Stomach (tissue), 19 donors: ENCODE measurements at places on chromosomes 5 and 9.

DNA sequence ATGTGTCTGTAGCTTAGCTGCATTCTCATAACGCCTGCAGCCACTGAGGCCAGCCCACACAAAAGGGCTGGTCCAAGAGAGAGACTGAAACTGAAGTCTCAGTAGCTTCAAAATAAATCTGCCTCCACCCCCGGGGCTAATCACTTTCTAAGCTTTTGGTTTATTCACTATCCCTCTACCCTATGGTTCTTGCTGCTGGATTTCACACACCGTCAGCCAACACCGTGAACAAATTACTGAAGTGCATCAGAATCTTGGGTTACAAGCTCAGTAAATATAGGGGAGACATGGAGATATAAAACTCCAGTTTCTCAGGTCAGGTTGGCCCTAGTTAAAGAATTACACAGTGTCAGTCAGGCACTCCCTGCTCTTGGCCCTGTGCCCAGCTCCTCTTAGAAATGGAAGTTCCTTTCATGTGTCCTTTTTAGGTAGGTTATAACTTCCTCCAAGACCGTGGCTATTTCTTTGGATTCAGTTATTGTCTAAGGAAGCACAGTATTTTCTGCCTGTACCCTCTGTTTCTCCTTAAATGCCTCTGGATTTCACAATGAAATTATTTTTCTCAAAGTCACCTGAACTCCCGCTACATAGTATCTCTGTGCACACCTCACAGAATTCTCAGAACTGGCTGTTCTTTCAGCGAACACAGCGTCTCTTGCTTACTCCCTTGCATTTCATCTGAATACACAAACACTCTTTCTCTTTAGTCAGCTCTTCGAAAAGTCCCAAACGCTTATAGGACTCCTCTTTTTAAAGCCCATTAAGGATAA is 112.5 kb downstream of the FAM174A start:
- H3K4me1 ChIP-seq: no peaks in the 10 kb centered on the region
- no peak overlapping the region for H3K4me3 ChIP-seq
- no peaks in the 10 kb centered on the region for H3K36me3 ChIP-seq
- H3K27me3 ChIP-seq: no peaks in the 10 kb centered on the region
- H3K27ac ChIP-seq: no peak overlapping the region

DNA sequence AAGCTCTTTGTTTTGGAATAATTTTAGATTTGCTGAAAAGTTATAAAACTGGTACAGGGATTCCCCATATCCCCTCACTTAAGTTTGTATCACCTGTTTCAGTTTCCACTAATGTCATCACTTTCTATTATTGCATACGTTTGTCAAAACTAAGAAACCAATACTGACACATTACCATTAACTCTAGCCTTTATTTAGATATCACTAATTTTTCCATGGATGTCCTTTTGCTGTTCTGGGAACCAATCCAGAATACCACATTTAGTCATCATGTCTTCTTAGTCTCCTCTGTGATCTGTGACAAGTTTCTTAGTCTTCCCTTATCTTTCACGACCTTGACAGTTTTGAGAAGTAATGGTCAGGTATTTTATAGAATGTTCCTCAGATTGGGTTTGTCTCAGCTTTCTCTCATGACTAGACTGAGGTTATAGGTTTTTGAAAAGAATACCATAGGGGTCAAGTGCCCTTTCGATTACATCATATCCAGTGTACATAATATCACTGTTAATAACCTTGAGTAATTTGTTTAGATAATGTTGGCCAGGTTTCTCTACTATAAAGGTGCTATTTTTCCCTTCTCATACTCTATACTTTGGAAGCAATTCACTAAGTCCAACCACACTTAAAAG is 51.9 kb upstream of the NMUR2 start:
- H3K4me1 ChIP-seq: no peaks in the 10 kb centered on the region
- H3K27ac ChIP-seq: no peak overlapping the region
- H3K27me3 ChIP-seq: no peaks in the 10 kb centered on the region
- no peaks in the 10 kb centered on the region for H3K36me3 ChIP-seq

- DNase-seq: peak; percentile 75
- H3K4me1 ChIP-seq: peaks cover 6% of the 10 kb centered on the region
- no peaks in the 10 kb centered on the region for H3K36me3 ChIP-seq
- no peaks in the 10 kb centered on the region for H3K27me3 ChIP-seq
- no peak overlapping the region for H3K4me3 ChIP-seq
- H3K27ac ChIP-seq: no peak overlapping the region
Observed at GRCh38 chr5:143682246-143682905, 129.6 kb upstream of the HMHB1 start.

DNA sequence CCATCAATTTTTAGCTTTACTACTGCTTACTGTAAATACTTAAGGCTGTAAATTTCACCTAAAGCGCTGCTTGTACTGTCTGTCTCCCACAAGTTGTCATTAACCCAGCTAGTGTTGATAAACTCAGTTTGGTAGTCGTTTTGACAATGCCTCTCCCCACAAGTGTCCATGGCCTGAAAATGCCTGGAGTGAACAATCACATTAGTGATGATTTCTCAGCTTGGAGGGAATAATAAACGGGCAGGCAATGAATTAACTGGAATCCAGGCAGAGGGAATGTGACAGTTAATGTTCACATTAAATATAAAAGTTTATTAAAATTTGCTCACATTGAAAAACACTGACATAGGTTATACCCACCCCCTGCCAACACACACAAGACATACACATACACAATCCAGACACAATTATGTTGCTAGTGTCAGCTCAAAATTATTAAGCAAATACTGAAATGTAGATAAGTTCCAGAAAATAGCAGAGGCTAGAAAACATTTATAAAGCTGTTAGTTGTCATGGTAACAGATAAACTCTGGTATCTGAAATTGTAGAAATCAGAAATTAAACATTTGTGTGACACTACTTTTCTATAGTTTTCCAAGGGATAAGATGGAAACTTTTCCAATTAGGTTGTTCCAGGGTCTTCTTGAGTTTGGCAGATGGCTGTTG is 341.9 kb downstream of the DIRAS2 start:
- no peaks in the 10 kb centered on the region for H3K36me3 ChIP-seq
- H3K4me3 ChIP-seq: no peak overlapping the region
- H3K27ac ChIP-seq: no peak overlapping the region

- H3K4me1 ChIP-seq: no peaks in the 10 kb centered on the region
- H3K27me3 ChIP-seq: no peaks in the 10 kb centered on the region
- no peak for DNase-seq
Observed at GRCh38 chr5:82519558-82519957, 241.4 kb upstream of the RPS23 start.

DNA sequence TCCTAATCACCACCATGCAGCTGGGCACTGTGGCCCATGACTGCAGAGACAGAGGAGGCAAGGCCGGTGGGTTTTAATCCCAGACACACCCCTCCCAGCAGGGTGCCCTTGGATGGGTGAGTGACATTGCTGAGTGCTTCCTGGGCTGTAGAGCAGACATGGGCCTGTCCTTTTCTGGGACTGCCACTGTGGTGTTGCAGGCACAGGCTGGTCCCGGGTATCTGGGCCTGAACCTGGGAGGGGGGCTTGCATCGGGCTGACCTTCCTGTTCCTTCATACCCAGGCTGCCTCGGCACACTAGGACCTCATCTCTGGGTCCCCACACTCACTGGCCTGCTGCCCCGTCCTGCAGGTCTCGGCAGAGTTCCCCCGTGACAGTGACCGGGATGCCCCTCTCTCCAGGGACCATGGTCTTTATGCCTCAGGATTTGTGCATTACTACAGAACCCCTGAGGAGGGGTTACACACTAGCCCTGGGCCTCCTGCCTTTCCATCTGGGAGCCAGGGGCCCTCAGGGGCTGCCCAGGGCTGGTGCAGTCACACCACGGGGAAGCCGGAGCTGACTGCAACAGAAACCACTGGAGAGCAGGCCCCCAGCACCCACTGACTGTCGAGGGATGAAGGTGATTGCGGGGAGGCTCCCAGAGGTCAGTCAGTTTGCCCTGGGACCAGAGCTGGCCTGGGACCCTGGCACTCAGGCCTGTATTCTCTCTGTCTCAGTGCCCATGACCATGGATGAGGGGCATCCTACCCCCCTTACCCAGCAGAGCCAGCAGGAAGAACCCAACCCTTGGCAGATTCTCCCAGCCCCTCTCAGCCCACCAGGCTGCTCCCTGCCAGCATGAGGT is 8.9 kb upstream of the SLC25A48 start:
- H3K36me3 ChIP-seq: no peaks in the 10 kb centered on the region
- no peak overlapping the region for H3K27ac ChIP-seq
- H3K27me3 ChIP-seq: peaks cover 6% of the 10 kb centered on the region
- H3K4me1 ChIP-seq: no peaks in the 10 kb centered on the region

- H3K4me1 ChIP-seq: no peaks in the 10 kb centered on the region
- no peaks in the 10 kb centered on the region for H3K36me3 ChIP-seq
- H3K4me3 ChIP-seq: no peak overlapping the region
- H3K27me3 ChIP-seq: no peaks in the 10 kb centered on the region
Observed at GRCh38 chr5:155919126-155919525, 407.8 kb upstream of the SGCD start.

DNA sequence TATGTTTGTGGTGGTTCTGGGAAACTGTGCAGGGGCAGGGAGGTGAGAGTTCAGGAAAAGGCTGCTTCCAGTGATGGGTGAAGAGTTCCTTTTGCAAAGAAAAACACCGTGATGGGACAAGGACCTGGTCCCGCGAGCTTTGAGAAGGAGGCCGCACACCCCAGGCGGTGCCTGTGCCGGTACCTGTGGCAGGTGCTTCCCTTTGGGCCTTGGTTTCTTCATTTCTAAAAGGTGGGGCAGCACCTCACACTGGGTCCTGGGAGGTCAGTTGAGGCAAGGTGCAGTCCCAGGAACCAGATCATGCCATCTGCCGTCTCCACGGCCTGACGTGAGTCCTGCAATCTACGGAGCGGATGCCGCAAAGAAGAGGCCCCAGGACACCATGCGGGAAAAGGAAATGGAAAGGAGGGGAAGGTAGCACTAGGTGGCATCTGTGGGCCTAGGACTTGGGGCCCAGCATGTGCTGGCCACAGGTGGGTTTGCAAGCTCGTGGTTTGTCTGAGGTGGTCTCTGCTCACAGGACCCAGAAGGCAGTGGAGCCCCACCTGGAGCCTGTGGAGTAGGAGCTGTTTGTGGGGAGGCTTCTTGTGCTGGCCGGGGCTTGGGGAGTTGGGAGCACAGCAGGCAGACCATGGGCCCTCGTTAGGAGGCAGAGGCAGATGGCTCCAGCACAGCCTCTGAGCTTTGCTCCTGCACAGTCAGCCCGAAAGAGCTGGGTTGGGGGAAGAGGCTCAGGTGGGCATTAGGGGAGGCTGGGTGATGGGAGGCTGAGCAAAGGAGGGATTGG is 131.6 kb downstream of the CACNA1B start:
- no peak overlapping the region for H3K4me3 ChIP-seq
- no peak overlapping the region for H3K27ac ChIP-seq
- no peaks in the 10 kb centered on the region for H3K4me1 ChIP-seq
- DNase-seq: peak; percentile 13

GRCh38 chr5:178941361-178941760 is 363 bp downstream of the ZNF454 start:
- peaks cover 14% of the 10 kb centered on the region for H3K4me1 ChIP-seq
- peak overlapping the region; percentile 77 for H3K27ac ChIP-seq
- H3K27me3 ChIP-seq: no peaks in the 10 kb centered on the region
- peak overlapping the region; percentile 61 for H3K4me3 ChIP-seq

- no peak overlapping the region for H3K27ac ChIP-seq
- H3K4me3 ChIP-seq: no peak overlapping the region
- no peaks in the 10 kb centered on the region for H3K4me1 ChIP-seq
Observed at GRCh38 chr5:82597437-82597836, 319.3 kb upstream of the RPS23 start.

DNA sequence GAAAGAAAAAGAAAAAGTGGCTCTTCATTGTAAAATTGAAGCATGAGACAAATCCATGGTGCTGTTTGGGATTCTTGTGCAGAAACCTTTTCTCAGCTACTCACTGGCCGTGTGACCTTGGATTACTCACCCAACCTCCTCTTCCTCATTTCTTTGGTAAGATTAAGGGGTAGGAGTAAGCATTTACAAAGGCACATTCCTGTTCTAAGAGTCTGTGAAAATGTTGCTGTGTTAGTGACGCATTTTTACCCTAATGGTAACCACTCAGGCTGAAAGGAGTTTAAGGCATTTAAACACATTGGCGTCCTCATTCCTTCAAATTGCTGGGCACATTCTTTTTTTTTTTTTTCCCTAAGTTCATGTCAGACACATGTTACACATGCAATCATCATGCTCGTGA is 4.3 kb downstream of the RAI14 start:
- no peak overlapping the region for H3K4me3 ChIP-seq
- DNase-seq: no peak
- H3K27me3 ChIP-seq: no peaks in the 10 kb centered on the region

GRCh38 chr9:69771775-69772418 is 12.1 kb upstream of the PTAR1 start:
- H3K27ac ChIP-seq: no peak overlapping the region
- no peaks in the 10 kb centered on the region for H3K27me3 ChIP-seq
- no peak overlapping the region for H3K4me3 ChIP-seq
- no peak for DNase-seq

DNA sequence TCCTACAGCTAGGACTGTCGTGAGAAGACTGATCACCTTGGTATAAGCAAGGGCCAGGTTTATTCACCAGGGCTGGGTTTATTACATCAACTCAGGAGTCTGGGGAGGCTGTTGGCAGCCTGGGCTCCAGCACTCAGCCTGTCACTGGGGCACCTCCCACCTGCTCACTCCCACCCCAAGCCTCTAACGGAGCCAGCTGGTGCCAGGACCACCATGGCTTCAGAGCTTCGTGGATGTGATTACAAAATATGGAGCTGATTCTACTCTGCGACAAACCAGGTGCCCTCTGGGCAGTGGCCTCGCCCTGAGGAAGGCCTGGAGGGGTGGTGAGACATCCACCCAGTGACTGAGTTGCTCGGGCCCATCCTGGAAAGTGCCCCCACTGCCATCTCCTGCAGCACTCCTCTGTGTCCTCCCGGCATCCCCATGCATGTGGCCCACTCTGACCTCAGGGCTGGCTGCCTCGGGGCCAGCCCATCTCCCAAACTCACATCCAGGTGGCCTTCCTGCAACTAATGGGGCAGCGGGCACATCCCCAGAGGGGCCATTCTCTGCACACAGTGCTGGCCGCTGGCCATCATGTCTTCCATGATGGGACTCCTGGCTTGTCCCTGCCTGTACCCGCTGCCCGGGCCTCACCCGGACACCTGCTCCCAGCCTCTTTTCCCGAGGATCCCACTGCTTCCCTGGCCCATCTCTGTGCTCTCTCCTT is 49.6 kb downstream of the SECISBP2 start:
- H3K4me1 ChIP-seq: no peaks in the 10 kb centered on the region
- no peaks in the 10 kb centered on the region for H3K27me3 ChIP-seq
- no peak overlapping the region for H3K27ac ChIP-seq
- H3K4me3 ChIP-seq: no peak overlapping the region
